ENCODE measurements at places on chromosomes 1 and 21. TPM values are rescaled to one million over a fixed set of nuclear protein-coding genes. Genes with fewer than 3 reads are reported as not detected.

Gene TGFBR3
- total RNA-seq: 15.8 TPM

Gene GBP4
- 14.2 TPM for total RNA-seq

Gene SERINC2
- 21.2 TPM for total RNA-seq

Gene CASZ1
- total RNA-seq: under 0.01 TPM

Gene PIGC
- 18.4 TPM for total RNA-seq

Gene LRRC7
- 0.32 TPM for total RNA-seq

Gene ERVH48-1
- total RNA-seq: not detected

Gene CYP4Z1
- not detected for total RNA-seq

Gene LRRC38
- not detected for total RNA-seq

Gene MKNK1
- total RNA-seq: 14.7 TPM

Gene TNNI3K
- total RNA-seq: 1.3 TPM

Gene TBX15
- under 0.01 TPM for total RNA-seq

Gene EPS8L3
- not detected for total RNA-seq

Gene CYP4X1
- total RNA-seq: not detected

Gene TTLL10
- not detected for total RNA-seq

Gene PTGS2
- total RNA-seq: 3.0 TPM

Gene CAMK1G
- total RNA-seq: 2.6 TPM

Gene TRAF3IP3
- total RNA-seq: not detected

Gene CFAP141
- not detected for total RNA-seq
